ENCODE measurements at places on chromosomes 4 and X.

- no peak for DNase-seq
These were observed 245.9 kb downstream of the CRLF2 start for GRCh38 chrX:966396-967070.

- DNase-seq, result no peak
These were observed 45.2 kb downstream of the STARD8 start for GRCh38 chrX:68692651-68693050.

DNA sequence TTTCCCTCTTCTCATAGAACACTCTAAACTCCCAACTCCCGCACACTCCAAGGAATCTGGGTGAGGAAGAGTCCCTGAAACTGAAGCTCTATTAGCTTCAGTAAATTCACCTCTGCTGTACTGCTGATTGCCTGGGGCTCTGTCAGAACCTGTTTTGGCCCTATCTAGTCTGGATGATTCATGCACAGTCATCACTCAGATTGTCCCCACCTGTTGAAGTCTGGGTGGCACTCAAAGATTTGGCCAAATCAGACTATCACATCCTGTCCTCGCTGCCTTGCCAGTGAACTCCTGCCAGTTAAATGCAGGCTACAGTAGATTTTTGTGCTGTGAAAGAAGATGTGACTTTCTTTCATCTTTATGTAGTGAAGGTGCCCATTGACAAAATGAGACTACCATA lies 63.5 kb upstream of the EMCN start:
- DNase-seq, result no peak

- DNase-seq, result no peak
These were observed 131.3 kb downstream of the FHDC1 start for GRCh38 chr4:153067376-153067775.

GRCh38 chr4:29243851-29244250 lies 1476.3 kb upstream of the PCDH7 start:
- no peak for DNase-seq

- DNase-seq, result no peak
These were observed 336.4 kb upstream of the AGA start for GRCh38 chr4:177778623-177779022.

DNA sequence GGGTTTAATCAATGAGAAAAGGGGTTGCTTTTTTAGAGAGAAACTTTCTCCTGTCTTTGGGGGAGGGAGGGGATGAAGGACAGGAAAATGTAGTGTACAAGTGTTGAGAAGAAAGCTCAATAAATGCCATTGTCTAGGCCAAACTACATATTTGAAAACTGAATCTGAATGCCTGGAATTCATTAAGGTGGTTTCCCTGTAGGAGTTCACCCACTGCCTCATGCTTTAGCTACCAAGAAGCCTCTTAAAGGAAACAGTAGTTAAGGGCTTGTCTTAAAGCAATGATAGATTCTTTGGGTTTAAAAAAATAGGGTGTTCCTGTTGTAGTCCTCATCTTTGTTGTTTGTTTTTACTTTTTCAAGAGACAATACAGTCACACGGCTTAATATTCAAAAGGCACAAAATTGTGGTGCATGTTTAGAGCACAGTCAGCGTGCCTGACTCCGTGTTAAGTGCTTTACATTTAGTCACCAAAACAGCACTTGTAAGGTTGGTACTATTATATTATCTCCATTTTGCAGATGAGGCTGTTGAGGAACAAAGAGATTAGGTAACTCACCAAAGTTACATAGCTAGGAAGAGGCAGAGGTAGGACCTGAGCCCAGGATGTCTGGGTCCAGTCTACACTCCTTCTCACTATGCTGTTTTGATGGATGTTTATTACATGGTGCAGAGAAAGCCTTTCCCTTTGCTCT lies 46.0 kb downstream of the FNIP2 start:
- DNase-seq, result no peak

GRCh38 chr4:177339477-177340374 lies 30.1 kb downstream of the NEIL3 start:
- DNase-seq, result no peak

DNA sequence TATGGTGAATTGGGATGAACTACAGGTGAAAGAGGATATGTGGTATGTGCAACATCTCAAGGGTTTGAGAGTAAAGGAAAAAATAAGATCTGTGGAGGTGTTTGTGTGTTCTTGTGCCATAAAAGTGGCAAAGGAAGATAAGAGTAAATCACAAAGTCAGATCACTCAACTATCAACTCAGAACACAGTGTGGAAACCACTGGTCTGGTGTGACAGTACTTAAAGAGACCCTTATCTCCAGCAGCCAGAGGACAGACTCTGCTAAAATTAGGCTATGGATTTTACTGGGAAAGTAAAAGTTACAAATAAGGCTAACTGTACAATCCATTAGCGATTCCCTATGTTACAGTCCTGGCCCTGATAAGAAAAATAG lies 54.0 kb upstream of the PRDM8 start:
- DNase-seq, result no peak

DNA sequence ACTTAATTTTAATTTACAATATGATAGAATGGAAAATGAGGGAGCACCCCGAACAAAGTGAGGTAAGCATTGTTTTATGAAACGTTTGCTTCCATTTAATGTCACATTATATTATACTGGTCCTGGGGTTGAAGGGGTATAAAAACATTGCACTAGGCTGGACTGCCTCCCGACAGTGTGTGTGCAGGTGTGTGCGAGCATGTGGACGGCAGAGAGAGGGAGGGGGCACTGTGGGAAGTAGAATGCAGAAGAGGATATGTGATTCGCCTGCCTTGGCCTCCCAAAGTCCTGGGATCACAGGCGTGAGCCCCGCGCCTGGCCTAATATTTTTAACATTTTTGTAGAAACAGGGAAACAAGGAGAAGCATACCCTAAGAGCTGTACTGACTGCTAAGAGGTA lies 36.0 kb downstream of the IRF2 start:
- no peak for DNase-seq

- DNase-seq, result no peak
These were observed 140.9 kb upstream of the ANXA3 start for GRCh38 chr4:78410676-78411075.

GRCh38 chr4:83178029-83178428 lies 63.5 kb upstream of the PLAC8 start:
- DNase-seq, result no peak

- DNase-seq, result no peak
These were observed 41.8 kb upstream of the IQSEC2 start for GRCh38 chrX:53323196-53323595.

DNA sequence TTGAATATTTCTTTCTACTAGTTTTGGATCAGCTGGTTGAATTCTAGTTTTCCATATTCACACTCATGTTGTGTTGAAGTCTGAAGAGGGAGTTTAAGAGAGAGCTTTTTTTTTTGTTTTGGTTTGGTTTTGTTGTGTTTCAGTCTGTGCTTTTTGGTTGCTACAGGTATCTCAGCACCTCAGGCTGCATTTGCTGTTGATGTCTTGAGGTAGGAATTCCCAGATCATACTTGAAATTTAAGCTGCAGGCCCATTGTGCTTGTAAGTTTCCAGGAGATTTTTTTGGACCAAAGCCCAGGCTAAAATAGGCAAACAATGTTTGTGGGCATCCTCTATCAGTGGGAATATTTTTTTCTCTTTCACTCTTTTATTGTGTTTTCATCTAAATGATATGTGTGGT lies 190.2 kb upstream of the AGA start:
- DNase-seq, result no peak

DNA sequence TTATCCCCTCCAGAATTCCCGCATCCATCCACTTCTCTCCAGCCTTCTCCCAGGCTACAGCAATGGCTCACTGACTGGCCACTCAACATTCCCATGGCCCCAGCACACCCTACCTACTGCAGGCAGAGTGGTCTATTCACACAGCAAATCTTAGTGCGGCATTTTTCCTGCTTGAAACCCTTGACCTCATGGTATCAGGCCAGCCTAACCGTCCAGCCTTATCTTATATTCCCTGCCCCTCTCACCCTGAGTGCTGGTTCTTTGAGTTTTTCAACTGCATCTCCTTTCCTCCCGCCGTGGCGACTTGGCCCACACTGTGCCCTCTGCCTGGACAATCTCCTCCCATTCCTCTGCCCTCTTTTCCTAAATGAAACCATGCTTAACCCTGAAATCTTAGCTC lies 10.0 kb upstream of the S100G start:
- DNase-seq, result no peak

GRCh38 chr4:10733481-10734062 lies 49.0 kb upstream of the CLNK start:
- no peak for DNase-seq

- DNase-seq, result no peak
These were observed 59.6 kb upstream of the TAB3 start for GRCh38 chrX:30948626-30949025.
